ENCODE measurements at places on chromosomes 1 and 21. TPM values are rescaled to one million over a fixed set of nuclear protein-coding genes. Genes with fewer than 3 reads are reported as not detected.

TRIM58 gene
- 6.2 TPM for polyA plus RNA-seq

LRRC53 gene
- not detected for polyA plus RNA-seq

HLX gene
- polyA plus RNA-seq = not detected

MPZL1 gene
- polyA plus RNA-seq = 30.4 TPM

TPTE gene
- not detected for polyA plus RNA-seq

PROK1 gene
- polyA plus RNA-seq = 0.71 TPM

KRTAP21-2 gene
- not detected for polyA plus RNA-seq

DNA sequence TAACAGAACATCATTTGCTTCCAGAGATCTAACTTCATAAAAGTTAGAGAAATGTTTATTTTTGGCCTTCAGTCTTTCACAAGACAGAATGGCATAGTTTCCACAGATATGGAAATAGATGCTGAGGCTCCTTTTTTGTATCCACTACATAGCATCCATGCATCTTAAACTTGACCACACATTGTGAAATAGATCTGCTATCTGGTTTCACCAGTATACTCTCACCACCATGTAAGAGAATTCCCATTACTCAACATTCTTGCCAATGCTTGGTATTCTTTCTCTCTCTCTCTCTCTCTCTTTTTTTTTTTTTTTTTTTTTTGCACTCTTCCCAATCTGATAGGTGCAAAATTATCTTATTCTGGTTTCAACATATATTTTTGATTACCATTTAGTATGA is 52.1 kb upstream of the PRMT6 start:
- H3K27me3 ChIP-seq = peaks cover 20% of the 10 kb centered on the region
- H3K4me3 ChIP-seq = no peak overlapping the region
- H3K27ac ChIP-seq = no peak overlapping the region
- no peaks in the 10 kb centered on the region for H3K4me1 ChIP-seq
- H3K36me3 ChIP-seq = no peaks in the 10 kb centered on the region

DNA sequence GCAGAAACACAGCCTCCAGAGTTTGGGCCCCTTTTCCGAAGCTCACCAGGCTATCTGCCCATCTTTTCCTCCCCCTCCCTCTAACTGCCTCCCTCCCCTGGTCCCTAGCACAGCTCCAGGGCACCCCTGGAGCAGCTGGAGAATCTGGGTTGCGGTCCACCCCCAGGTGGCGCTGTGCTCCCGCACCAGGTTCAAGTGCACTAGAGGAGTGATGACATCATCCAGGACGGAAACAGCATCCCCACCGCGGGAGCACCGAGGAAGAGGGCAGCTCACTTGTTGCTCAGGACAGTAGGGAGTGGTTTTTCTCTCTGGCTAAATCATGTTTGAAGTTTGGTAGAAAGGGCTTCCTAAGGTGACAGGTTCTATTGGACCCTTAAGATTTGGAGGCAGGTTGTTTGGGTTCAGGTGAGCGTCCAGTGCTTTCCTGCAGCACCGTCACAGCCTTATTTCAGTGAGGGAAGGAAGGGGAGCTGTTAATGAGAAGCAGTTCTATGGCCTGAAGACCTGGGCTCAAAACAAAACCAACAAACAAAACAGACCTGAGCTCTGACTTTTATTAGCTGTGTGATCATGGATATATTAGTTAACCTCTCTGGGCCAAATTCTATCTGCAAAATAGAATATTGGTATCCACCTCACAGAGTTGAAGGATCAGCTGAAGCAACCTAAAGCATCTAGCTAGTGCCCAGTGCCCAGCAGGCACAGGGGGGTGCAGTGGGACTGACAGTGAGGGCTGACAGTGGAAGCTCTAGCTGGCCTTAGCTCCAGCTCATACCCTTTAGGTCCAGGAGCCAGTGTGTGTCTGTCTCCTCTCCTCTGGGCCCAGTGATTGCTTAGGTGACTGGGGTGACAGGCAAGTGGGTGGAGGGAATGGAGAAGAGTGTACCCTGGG is 7.5 kb downstream of the SHISA4 start:
- H3K27ac ChIP-seq = no peak overlapping the region
- peak overlapping the region; percentile 47 for H3K4me3 ChIP-seq
- no peaks in the 10 kb centered on the region for H3K36me3 ChIP-seq
- H3K27me3 ChIP-seq = peaks cover 52% of the 10 kb centered on the region

DNA sequence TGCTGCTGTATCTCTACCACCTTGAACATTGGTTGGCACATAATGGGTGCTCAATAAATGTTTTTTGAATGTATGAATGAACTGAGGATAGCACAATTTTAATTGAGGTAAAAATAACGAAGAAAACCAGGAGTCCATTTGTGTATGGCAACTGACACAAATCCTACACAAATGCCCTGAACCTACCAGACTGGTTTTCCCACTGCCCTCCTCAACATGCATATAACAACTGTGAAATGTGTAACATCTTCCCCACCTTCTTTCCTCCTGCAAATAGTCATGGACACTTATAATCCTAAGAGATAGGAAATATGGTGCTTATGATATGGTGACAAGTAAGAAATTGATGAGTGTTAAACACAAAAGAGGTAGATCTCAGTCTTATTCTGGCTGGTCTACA is 9.9 kb upstream of the LMO4 start:
- no peak for DNase-seq
- H3K27ac ChIP-seq = no peak overlapping the region
- H3K4me3 ChIP-seq = no peak overlapping the region
- peaks cover 8% of the 10 kb centered on the region for H3K27me3 ChIP-seq
- H3K36me3 ChIP-seq = no peaks in the 10 kb centered on the region
- peaks cover 15% of the 10 kb centered on the region for H3K4me1 ChIP-seq

- H3K4me3 ChIP-seq = no peak overlapping the region
- no peak for DNase-seq
- H3K4me1 ChIP-seq = peaks cover 10% of the 10 kb centered on the region
- peaks cover 42% of the 10 kb centered on the region for H3K27me3 ChIP-seq
Observed at GRCh38 chr21:26851109-26851944, 6.1 kb upstream of the ADAMTS1 start.

DNA sequence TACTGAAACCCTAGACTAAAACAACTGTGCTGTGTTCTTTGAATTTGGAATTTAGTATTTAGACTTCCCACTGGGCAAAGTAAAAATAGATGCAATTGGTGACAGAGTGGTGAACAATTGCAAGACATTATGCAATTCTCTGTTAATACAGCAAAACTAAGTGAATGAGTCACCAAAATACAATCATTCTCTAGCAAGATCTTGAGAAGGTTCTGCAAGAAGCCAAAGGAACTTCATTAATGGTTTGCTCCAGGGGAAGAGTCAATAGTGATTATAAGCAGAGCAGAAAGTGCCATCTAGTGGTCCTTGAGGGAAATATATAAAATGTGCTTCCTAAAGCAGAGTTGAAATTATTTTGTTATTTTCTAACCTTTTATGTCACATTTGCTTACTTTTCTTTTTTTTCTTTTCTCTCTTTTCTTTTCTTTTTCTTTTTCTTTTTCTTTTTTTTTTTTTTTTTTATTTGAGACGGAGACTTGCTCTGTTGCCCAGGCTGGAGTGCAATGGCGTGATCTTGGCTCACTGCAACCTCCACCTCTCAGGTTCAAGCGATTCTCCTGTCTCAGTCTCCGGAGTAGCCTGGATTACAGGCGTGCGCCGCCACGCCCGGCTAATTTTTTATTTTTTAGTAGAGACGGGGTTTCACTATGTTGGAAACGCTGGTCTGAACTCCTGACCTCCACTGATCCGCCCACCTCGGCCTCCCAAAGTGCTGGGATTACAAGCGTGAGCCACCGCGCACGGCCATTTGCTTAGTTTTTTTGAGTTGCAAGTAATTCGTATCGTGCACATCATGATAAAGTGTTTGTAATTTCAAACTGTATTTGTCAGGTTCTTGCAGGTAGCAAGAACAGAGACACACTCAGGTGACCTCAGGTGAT is 99.2 kb downstream of the CTH start:
- H3K27ac ChIP-seq = no peak overlapping the region
- H3K4me3 ChIP-seq = no peak overlapping the region
- no peaks in the 10 kb centered on the region for H3K27me3 ChIP-seq
- DNase-seq = peak; percentile 18

DNA sequence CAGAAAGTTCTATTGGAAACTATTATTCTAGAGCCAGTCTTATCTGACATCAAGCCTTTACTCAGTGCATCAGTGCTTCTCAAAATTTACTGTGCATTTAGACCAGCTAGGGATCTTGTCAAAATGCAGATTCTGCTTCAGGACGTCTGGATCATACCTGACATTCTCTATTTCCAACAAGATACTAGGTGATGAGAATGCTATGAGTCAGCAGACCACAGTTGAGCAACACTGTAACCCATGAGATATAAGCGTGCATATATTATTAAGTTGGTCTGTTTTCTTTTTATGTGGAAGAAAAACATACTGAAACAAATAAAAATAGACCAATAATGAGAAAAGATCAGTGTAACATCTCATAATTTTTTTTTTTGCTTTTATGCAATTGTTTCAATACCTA is 40.4 kb upstream of the KCNH1 start:
- no peak for DNase-seq
- H3K27ac ChIP-seq = no peak overlapping the region
- H3K4me3 ChIP-seq = no peak overlapping the region
- H3K4me1 ChIP-seq = no peaks in the 10 kb centered on the region
- peaks cover 7% of the 10 kb centered on the region for H3K36me3 ChIP-seq
- H3K27me3 ChIP-seq = peaks cover 25% of the 10 kb centered on the region

GRCh38 chr1:109162626-109163025 is 48.7 kb downstream of the ELAPOR1 start:
- no peaks in the 10 kb centered on the region for H3K36me3 ChIP-seq
- peaks cover 6% of the 10 kb centered on the region for H3K27me3 ChIP-seq
- no peaks in the 10 kb centered on the region for H3K4me1 ChIP-seq
- no peak overlapping the region for H3K4me3 ChIP-seq
- H3K27ac ChIP-seq = peak overlapping the region; percentile 36

GRCh38 chr1:229848752-229849677 is 218.0 kb upstream of the GALNT2 start:
- H3K27ac ChIP-seq = no peak overlapping the region
- DNase-seq = no peak
- peaks cover 27% of the 10 kb centered on the region for H3K4me1 ChIP-seq
- no peak overlapping the region for H3K4me3 ChIP-seq
- no peaks in the 10 kb centered on the region for H3K36me3 ChIP-seq

DNA sequence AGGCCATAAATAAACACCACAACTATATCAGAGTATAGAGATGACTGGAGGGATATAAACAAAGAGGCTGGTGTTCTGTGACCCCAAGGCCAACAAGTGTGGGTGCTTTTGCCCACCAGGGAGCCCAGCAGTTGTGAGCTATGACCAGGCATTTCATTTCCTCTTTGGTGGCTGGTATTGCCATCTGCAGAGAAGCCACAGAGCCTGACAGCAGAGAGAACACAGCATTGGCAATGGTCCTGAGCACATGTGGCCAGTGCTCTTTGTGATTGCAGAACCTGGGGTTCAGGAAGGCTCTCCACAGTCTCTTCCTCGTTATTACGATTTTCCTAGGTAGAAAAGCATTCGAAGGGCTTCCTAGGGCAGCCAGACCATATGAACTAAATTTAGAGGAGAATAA is 112.3 kb downstream of the TM2D1 start:
- H3K4me1 ChIP-seq = no peaks in the 10 kb centered on the region
- no peak overlapping the region for H3K4me3 ChIP-seq
- H3K36me3 ChIP-seq = no peaks in the 10 kb centered on the region
- no peak overlapping the region for H3K27ac ChIP-seq

DNA sequence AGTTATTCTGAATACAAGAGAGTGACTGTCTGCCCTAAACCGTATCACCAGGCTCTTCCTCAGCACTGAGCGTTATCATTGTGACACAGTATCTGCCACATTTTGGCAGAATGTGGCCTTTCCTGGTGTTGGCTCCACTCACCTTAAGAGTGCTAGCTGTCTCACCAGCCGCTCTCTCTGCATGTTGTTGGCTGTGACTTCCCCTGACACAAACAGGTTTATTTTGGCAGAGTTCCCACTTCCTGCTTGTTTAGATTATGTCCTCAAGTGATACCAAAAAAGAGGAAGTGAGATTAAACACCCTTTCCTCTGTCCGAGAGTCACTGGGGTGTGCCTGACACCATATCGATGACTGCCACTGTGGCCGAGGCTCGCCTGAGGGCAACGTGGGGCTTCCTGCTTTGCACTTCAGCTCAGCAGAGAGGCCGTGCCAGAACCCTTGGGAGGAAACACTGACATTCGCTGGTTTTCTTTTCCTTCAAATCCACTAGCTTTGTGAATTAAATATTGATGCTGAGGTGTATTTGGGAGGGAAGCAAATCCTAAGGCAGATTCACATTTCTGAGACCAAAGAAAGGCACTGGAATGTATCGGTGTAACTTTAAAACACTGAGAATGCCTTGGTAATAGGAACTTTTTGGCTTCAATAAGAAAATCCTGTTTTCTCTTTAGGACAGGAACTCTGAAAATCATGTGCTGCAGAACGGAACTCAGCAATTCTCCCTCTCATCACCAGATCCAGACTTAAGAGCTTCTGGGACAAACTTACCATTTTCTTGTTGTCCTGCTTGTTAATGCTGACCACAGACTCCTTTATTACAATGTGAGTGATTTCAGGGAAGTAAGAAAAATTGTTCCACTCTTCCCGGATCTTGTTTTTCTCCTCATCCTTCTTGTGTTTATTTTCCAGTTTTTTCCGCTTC is 102.1 kb downstream of the JAK1 start:
- H3K4me3 ChIP-seq = peak overlapping the region; percentile 25
- no peaks in the 10 kb centered on the region for H3K27me3 ChIP-seq
- peak; percentile 88 for DNase-seq
- H3K4me1 ChIP-seq = peaks cover 62% of the 10 kb centered on the region
- H3K36me3 ChIP-seq = peaks cover 25% of the 10 kb centered on the region

- H3K27ac ChIP-seq = peak overlapping the region; percentile 50
- peak; percentile 14 for DNase-seq
- no peaks in the 10 kb centered on the region for H3K36me3 ChIP-seq
- peaks cover 31% of the 10 kb centered on the region for H3K4me1 ChIP-seq
- H3K27me3 ChIP-seq = peaks cover 50% of the 10 kb centered on the region
- peak overlapping the region; percentile 92 for H3K4me3 ChIP-seq
Observed at GRCh38 chr1:236141447-236142252, 689 bp upstream of the GPR137B start.

- H3K36me3 ChIP-seq = peaks cover 11% of the 10 kb centered on the region
- DNase-seq = no peak
- H3K27ac ChIP-seq = no peak overlapping the region
- no peak overlapping the region for H3K4me3 ChIP-seq
Observed at GRCh38 chr1:230818367-230818766, 50.0 kb downstream of the C1orf198 start.

DNA sequence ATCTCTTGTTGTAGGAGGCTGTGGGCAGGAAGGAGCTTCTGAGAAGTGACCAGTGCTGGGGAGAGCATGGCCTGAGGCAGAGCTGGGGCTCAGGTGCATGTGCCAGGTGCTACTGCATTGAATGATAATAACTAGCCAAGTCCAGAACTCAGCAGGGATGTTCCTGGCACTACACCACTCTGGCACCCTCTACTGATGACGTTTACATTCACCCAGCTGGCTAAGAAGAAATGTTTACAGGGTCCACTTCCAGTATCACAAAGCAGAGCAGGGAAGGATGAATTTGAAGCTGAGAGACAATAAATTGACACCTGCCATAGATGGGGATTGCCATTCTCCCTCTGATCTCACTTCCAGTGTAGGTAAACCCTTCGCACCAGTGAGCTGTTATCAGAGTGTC is 411.8 kb downstream of the SETD4 start:
- no peaks in the 10 kb centered on the region for H3K4me1 ChIP-seq
- DNase-seq = no peak
- peaks cover 9% of the 10 kb centered on the region for H3K27me3 ChIP-seq
- no peak overlapping the region for H3K27ac ChIP-seq
- H3K4me3 ChIP-seq = no peak overlapping the region

All from naive B cell (primary cell).